Psoas muscle (tissue), 8 donors: ENCODE measurements at places on chromosomes 7 and 10. TPM values are rescaled to one million over a fixed set of nuclear protein-coding genes. Genes with fewer than 3 reads are reported as not detected.

DNA sequence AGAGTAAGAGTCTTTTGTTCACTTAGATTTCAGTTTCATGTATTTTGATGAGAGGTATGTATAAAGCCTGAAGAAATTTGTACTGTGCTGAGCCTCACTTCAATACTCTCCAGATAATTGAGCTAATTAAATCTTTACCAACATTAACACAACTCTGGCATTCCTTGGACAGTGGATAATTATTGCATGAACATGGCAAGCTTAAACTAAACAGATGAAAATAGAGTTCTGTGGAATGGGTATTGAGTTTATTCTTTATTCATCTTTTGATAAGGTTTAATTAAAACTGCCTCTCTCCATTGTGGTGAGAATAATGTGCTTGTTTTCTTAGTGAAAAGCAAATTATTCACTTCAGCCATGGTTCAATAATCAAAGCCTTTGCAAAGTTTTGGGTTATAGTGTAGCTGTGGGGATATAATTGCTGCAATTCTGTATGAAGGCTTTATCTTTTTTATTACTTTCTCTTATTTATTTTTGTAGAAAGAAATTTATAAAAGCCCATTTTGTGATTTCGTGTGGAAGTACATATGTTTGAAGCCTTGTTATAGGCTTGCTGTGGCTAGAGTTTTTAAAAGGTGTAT lies 126.4 kb upstream of the FZD1 start:
- DNase-seq = no peak

- no peak for DNase-seq
These were observed 552.5 kb downstream of the TYW1 start for GRCh38 chr7:67549126-67549525.

GRCh38 chr7:45024126-45024744 lies 24.2 kb downstream of the CCM2 start:
- DNase-seq = no peak

- DNase-seq = no peak
These were observed 40.6 kb downstream of the SEC23IP start for GRCh38 chr10:119933179-119933578.

DNA sequence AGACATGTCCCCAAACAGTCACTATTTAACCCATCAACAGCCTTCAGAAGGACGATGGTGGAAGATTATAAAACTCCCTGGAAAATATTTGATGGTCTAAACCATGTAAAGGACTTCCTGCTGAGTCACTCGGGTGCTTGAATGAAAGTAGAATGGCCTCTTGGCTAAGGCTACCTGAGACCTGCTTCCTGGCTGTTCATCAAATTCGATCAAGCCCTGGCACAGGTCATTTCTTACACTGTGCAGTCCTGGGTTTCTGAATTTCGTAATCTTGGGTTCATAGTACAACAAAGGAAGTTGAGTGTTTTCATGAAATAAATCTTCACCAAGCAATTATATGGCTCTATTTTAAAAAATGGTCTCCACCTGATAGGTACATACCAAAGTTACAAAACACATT lies 260.3 kb upstream of the RNF32 start:
- DNase-seq = no peak

- DNase-seq = no peak
These were observed 1.1 kb downstream of the ARID5B start for GRCh38 chr10:61902445-61903220.

- DNase-seq = no peak
These were observed 51.8 kb upstream of the SPOCK2 start for GRCh38 chr10:72140174-72140573.

DNA sequence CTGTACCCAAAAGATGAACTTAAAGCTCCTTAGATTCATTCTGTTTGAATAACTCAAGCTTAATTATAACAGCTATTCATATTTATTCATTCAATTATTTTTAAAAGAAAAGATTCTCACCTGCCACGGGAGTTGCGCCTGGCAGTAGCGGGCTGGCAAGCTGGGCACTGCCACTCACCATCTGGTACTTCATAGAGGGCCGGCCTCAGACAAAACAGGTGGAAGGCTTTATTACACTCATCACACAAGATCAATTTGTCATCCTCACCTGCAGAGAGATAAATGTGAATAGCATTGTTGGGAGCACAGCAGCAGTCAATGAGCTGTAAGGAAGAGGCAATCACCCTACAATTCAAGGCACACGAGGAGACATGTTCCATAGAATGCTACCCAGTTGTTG lies 15.8 kb downstream of the FZD9 start:
- no peak for DNase-seq

DNA sequence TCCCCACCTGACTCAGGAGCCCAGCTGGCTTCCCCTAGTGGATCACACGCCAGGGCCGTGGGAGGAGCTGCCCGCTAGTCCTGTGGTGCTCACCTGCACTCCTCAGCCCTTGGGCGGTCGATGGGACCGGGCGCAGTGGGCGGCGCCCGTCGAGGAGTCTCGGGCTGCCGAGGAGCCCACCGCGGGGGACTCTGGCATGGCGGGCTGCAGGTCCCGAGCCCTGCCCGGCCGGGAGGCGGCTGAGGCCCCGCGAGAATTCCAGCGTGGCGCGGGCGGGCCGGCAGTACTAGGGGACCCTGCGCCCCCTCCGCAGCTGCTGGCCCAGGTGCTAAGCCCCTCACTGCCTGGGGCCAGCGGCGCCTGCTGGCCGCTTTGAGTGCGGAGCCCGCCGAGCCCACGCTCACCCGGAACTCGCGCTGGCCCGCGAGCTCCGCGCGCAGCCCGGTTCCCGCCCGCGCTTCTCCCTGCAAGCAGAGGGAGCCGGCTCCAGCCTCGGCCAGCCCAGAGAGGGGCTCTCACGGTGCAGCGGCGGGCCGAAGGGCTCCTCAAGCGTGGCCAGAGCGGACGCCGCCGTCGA lies 367.9 kb downstream of the TYW1 start:
- DNase-seq = no peak

SGCE gene
- 13.0 TPM for total RNA-seq

SPDYE11 gene
- not detected for total RNA-seq

COL13A1 gene
- 10.7 TPM for total RNA-seq

- no peak for DNase-seq
These were observed 115.6 kb downstream of the DPP6 start for GRCh38 chr7:154167807-154168206.

PNLIPRP1 gene
- total RNA-seq = 1.6 TPM

PDK4 gene
- 3,046 TPM for total RNA-seq

DNA sequence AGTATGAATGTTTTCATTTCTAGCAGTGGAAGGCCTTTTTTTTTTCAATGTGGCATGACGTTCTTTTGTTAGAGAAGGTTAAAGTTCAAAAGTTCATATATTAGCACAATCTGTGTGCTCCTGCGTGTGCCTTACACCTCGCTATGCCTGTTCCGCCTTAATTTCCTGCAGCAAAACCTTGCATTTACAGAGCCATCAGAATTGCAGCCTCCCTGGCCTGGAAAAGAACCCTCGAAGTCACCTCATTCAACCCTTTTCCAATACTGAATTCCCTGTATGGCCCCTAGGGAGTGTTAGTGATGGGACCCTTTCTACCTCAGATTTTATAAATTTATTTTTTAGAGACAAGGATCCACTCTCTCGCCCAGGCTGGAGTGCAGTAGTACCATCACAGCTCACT lies 103.5 kb upstream of the ZNF438 start:
- no peak for DNase-seq

DNA sequence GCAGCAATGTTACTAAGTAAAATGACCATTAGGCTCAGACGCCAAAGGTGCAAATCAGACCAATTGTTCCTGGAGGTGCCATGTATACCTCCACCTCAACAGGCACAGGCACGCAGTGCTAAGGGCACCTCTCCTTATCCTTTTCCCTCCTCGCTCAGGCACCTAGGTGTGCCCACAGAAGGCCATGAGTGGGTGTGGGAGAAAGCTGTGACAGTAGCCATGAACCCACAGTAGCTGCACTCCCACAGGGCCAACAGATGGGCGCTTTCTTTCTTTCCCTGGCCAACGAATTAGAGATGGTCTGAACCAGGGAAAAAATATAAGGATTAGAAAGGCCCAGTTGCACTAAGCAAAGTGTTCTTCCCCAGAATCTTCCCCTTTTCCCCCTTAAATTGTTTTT lies 15.5 kb upstream of the TNS3 start:
- no peak for DNase-seq

- peak; percentile 66 for DNase-seq
These were observed 71.7 kb downstream of the NOD1 start for GRCh38 chr7:30406664-30407425.

GRCh38 chr7:150737265-150738055 lies at the start of gene GIMAP5:
GIMAP5 (plus strand) TSS chr7:150737418; CDS start chr7:150740885, 3,467 bp downstream.
- peak; percentile 53 for DNase-seq

GRCh38 chr7:71826141-71826540 lies 586.0 kb downstream of the CALN1 start:
- DNase-seq = no peak

GRCh38 chr10:77082601-77083252 lies 554.9 kb downstream of the KCNMA1 start:
- DNase-seq = no peak

OR2A12 gene
- not detected for total RNA-seq

GRCh38 chr10:14742382-14742781 lies 32.3 kb downstream of the FAM107B start:
- no peak for DNase-seq

DNA sequence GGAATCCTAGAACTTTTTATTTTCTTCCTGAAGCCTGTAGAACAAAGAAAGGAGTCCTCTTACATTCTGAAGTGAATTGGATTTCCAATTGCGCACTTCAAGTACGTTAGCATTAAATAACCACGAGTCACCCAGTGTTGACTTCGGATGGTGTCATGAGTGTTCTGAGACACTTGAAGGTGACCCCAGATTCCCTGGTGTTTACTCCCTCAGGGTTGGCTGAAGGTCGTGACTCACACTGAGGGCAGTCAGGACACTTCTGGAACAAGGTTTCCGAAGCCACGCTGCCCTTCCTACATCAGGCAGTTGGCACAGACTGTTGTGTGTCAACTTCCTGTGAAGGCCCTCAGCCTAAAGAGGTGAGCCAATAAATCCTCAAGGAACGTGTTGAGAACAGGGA lies 186.6 kb upstream of the CELF2 start:
- DNase-seq = peak; percentile 58

DNA sequence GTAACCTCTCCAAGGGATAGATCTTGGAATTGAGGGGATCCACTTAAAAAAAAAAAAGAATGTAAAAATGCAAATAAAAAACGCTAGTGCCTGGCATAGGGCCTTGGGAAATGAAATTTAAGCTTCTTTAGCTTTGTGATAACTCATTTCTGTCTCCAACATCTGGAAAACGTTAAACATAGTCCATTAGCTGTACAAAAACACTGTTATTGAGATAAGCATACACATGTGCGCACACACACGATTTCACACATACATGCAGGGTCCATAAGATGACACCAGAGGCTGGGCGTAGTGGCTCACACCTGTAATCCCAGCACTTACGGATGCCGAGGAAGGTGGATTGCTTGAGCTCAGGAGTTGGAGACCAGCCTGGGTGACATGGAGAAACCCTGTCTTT lies 13.7 kb upstream of the CUL2 start:
- no peak for DNase-seq

DNA sequence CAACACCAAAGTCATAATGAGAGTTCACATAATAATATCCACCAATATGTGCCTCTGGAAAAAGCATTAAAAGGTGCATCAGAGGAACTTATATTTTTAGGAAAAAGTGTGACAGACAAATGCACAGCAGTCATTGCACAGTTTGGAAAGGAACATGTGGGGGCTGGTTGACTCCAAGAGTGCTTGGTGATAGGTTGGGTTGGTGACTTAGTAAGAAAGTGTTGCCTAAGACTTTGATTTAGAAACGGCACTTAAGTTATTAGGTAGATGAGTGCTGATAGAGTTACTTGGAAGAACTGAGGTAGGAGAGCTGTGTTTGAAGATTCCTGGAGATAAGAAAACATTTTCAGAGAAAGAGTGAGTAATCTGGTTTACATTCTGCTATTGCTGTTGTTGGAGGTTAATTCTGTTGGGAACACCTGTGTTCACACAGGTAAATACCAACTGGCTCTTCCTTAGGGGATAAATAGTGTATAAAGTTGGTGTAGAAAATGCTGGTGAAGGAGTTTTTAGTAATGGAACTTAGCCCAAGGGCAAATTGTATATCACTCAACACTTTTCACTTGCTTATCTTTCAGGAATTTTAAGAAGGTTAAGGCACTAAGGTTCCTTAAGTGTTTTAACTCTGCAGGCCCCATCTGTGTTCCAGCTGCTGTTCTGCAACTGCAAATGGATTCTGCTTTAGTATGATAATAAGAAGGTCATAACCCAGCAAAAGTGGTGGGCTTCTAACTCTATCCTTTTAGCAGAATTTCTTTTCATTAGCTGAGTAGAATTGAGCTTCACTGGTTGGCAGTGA lies 196.1 kb downstream of the NSUN6 start:
- DNase-seq = no peak

- DNase-seq = peak; percentile 61
These were observed 13.9 kb downstream of the TSPAN14 start for GRCh38 chr10:80468002-80468401.

DNA sequence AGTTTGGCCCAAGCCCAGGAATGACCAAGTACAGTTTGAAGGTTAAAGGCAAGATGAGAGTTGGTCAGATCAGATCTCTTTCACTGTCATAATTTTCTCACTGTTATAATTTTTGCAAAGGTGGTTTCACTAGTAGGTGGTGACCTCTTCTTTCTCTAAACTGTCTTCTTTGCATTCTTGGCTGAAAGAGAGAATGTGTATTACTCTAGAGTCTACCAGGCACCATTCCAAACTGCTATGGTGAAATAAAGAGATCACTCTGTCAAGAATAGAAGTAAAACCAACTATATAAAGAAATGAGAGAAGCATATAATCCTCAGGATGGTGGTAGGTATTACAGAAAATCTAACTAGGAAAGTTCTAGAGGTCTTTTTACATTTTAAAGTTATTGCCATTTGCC lies 72.7 kb downstream of the DYNC1I1 start:
- no peak for DNase-seq

DNA sequence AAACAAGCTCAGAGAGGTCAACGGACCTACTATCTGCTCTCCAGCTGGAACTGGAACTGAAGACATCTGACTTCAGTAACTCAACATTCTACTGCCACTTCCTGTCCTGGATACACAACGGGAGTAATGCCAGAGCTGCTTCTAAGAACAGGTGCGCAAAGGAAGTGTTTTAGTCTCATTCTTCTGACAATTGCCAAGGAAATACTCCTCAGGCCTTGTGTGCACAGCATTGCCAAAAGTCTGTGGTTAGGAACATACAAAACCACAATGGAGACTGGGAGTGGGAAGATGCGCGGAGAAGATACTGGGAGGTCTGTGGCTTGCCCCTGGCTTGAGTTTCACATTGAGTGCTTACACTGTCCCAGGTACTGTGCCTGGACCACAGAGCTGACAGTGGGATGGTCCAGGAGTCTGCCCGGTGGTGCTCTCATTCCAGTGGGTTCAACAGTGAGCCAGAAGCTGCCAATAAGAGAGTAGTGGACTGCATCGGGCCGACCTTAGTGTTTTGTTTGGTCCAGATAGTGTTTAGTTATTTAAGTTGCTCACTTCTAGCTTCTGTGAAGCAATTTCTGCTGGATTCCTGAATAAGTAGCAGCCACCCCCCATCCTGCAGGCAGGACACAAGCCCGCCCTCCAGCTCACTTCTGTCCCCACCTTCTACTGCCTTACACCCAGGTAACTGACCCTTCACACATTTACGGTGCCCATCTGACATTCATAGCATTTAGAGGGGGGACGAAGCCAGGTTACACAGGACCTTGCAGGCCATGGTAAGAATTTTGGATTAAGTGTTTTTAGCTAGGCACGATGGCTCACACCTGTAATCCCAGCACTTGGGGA lies 10.3 kb downstream of the TBL2 start:
- DNase-seq = no peak
